Right forelimb (tissue), 1 donor: ENCODE measurements at places on chromosomes 16 and 17.

GRCh38 chr16:75116081-75116910 is at the start of gene LDHD:
TSS of gene LDHD (minus strand) at chr16:75116780. CDS start at chr16:75116720, 60 bp downstream.
- DNase-seq, result no peak

- peak; percentile 76 for DNase-seq
Observed at GRCh38 chr17:32927724-32928585, at the start of gene TMEM98. TSS of gene TMEM98 (plus strand) at chr17:32928153. CDS start at chr17:32931529, 3,376 bp downstream.

DNA sequence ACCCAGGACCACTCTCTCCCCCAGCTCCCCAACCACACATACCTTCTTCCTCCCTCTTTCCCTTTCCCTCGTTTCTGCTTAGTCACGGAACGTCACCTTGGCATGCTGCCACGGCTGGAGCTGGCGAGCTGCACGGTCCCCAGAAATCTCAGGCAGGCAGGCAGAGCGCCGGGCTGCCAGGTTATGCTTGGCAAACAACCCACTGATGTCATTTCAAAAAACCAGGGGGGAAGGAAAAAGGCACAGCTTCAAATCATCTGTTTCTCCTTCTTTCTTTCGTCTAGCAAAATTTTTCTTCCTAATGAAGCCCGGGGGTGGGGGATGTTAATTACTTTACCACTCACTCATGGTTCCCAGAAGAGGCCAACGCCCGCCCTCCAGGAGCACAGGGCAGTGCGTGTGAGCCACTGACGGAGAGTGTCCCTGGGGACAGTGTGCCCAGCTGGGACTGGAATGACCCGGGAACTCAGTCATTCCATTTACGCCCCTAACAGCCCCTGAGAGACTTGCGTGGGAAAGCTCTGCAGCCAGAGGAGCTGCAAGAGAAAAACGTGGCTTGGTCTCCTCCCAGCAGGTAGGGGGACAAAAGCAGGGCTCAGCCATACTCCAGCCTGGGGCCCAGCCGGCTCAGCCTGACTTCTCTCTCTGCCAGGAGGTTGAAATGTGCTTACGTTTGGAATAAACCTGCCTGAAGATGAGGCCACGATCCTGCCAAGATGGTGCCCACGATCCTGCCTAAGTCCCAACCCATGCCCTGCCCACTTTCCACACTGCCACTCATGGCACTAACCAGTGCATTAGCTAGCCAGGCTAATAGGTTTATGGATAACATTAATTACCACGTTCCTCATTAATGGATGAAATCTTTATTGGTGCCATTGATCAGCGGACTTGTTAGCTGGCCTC is 198.9 kb downstream of the ZFHX3 start:
- peak; percentile 91 for DNase-seq

GRCh38 chr17:983921-984320 is 4.3 kb upstream of the NXN start:
- no peak for DNase-seq

DNA sequence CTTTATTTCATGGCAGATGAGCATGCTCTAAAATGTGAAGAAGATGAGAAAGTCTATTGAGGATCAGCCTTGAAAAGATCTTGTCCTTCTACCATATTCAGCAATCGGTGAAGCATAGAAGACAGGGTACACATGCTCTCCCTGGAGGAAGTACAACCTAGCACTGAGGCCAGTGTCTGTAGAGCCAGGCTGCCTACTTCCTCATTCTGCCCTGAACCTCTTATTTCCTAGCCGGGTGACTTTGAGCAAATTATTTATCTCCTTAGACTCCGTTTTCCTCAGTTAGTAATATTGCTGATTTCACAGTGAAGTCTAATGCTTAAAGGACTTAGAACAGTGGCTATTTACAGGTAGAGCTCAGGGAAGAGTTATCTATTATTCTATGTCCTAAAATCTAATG is 58.4 kb downstream of the TMEM100 start:
- no peak for DNase-seq

DNA sequence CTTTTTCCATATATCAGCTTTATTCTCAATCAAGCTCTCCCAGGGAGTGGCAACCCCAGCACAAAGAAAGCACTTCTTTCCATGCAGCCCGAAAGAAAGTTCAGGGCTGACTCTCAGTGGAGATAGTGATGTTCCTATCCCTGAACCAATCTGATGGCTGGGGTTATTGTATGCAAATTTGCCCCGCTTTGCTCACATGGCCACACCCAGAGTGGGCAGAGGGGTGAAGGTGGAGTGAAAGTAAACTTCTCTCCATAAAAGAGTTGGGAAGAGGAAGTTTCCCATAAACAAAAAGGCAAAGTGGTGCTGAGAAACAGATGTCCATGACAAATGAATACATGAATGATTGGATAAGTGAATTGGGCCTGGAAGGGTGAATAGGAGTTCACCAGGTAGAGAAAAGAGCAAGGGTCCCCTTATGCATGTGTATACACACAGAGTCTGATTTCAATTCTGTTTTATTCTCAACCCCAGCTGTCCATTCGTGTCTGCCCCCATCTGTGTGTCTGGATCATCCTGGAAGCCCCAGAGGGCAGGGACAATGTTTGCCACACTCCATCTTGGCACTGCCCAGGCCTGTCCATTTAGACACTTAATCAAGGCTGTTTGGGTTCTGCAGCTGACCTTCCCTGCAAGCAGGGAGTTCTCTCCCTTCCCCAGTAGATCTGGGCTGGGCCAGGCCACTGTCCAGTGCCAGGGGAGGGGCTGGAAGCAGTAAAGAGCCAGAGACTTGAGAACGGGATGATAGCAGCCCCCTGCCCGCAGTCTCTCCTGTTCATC is 14.1 kb upstream of the NGFR start:
- no peak for DNase-seq

GRCh38 chr16:9868606-9869149 is 313.6 kb downstream of the GRIN2A start:
- no peak for DNase-seq

- peak; percentile 82 for DNase-seq
Observed at GRCh38 chr16:58020628-58021521, 4.7 kb upstream of the MMP15 start.

DNA sequence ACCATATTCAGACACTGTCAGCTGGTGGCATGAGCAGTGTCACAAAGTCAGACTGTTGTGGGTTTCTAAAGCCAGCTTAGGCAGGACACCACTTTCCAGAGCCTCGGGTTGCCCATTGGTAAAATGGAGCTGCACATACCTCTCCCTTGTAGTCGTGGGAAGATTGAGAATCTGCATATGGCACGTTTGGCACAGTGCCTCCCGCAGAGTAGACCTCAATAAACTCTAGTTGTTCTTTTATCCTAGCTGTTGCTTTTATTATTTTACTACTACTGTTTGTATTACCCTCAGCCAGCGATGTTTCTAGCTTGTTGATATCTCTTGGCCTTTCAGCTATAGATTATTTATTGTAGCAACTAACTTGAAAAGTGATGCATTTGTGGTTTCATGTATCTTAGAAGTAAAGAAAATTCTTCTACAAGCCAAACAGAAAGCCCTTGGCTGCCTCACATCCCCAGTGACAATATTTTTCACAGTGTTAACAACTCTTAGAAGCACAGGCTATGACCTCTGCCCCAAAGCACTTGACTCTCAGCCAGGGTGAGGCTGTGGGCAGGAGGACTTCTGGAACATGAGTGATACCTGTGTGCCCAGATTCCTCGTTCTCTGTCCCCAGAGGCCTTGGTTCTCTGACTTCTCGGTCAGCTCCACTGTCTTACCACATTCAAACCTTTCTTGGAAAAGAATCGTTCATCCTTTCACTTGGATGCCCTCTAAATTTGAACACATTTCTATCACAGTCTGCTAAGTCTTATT is 351.6 kb downstream of the SNX29 start:
- no peak for DNase-seq

- DNase-seq, result no peak
Observed at GRCh38 chr17:66684261-66684660, 150.7 kb upstream of the CACNG5 start.

DNA sequence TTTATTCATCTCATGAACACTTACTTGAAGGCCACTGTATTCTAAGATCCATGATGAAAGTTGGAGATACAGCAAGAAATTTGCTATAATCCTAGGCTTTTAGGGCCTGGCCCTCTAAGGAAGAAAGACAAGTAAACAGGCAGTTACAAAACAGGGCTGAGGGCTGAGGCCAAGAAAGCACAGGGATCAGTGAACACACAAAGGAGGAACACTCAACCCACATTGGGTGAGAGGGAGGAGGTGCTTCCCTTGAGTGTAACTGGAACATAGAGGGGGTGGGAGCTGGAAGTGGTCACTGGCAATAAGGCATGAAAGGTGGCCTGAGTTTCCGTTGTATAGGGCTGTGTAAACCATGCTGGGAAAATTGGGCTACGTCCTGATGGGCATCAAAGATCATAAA is 112.2 kb downstream of the ZNF18 start:
- no peak for DNase-seq

DNA sequence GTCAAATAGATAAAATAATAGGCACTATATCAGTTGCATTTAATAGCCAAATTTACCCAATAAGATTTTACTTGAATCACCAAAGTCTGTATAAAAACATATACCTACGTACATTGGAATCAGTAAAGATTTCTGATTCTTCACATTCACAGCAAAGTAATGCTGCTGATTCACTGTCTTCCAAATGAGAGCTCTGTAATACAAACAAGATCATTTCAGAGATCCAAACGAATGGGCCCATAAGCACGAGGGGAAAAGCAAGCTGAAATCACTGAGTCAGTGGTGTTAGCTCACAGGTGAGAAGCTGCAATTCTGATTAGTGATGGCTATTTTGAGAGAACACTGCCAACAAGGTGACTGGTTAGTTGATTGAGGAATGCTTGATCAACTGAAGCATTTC is 81.3 kb downstream of the SSH2 start:
- no peak for DNase-seq

- DNase-seq, result no peak
Observed at GRCh38 chr17:15398291-15398690, 56.9 kb upstream of the TEKT3 start.

DNA sequence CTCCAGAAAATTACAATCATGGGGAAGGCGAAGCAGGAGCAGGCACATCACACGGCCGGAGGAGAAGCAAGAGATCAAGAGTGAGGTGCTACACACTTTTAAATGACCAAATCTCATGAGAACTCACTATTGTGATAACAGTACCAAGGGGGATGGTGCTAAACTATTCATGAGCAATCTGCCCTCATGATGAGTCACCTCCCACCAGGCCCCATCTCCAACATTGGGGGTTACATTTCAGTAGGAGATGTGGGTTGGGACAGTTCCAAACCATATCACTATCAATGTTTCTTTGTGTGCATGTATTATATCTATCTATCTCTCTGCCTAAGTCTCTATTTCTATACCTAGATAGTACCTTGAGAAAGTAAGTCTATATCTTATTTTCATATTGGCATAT is 724.8 kb downstream of the CDH11 start:
- DNase-seq, result no peak

DNA sequence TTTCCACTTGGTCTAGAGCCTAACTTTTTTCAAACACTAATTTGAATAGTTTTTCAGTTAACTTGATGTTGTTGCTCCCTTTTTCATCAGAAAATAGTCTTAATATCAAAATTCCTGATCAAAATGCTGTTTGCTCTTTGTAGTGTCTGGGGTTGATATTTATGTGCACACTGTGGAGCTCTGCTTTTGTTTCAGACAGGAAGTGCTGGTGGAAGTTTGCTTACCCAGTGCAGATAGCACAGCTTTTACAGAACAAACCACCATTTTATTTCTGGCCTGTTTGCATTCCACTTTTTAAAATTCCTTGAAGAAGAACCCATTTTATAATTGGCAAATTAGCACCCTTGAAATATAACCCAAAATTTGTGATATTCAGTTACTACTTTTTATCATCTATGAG is 125.4 kb downstream of the MRTFB start:
- no peak for DNase-seq

DNA sequence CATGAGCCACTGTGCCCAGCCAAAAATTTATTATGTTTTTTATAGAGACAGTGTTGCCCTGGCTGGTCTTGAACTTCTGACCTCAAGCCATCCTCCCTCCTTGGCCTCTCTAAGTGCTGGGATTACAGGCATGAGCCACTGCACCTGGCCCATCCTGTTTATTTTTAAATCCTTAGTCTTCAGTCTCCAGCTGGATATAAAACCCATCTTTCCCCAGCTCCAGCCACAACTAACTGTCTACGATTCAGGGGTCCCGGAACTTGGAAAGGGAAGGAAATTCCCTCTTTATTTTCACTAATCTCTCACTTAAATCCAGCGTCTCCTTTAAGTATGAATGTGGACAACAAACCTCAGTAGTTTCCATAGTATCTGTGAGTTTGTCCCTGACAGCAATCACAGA is 62.2 kb downstream of the IQCK start:
- DNase-seq, result peak; percentile 32

GRCh38 chr17:76445697-76446448 is 7.1 kb downstream of the UBE2O start:
- DNase-seq, result no peak

DNA sequence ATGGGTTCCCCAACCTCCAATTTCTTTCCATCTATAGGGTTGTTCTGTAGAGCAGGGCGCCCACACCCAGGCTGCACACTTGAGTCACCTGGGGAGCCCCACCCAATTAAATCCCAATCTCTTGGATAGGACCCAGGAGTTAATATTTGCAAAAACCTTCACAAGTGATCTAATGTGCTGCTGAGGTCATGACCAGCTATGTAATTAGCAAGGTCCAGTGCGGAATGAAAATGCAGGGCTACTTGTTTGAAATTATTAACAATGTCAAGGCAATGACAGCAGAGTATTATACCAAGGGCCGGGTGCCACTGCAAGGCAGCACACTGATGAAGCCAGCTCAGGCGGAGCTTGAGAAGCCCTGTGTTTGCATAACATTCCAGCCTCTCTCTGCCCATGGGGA is 302.7 kb downstream of the MAF start:
- DNase-seq, result no peak

DNA sequence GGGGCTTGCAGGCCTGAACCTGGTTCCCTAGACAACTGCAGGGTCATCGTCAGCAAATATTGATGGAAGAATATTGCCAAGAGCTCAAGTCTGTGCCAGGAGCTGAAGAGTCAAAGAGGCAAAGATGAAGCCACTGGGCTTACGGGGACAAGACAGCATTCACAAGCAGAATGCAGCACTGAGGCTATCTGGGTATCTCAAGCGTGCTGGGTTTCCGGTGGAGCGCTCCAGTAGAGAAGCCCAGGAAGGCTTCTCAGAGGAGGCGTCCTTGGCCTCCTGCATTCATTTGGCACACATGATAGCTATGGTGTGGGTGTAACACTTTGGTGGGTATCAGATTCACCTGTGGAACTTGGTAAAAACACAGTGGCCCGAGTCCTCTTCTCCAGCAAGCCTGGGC is 2.9 kb downstream of the FADS6 start:
- no peak for DNase-seq

DNA sequence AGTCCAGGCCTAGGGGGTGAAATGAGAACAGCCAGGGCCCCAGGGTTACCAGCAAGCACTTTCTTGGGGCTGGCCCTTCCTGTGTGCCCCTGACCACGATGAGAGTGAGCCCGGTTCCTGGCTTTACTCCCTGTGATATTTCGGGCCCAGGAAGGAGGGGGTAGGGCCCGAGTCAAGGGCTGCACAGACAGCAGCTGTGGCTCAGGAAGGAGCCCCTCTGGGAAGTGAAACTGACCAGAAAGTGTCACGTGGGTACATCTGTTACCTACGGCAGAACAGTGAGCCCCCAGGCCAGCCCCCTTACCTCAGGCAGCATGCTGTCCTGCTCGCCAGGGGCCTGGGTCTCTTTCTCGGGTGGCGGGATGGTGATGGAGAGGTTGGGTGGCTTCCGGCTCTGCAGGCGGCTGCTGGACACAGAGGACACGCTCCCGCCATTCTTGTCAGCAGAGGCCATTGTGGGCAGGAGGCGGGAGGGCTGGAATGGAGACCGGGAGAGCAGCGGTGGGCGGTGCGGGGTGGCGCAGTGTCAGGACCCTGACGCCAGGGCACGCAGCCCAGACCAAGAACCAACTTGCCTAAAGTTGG is 13.8 kb downstream of the AANAT start:
- no peak for DNase-seq
